SJCRH30 (cell line): ENCODE measurements at places on chromosomes 16 and 17. TPM values are rescaled to one million over a fixed set of nuclear protein-coding genes. Genes with fewer than 3 reads are reported as not detected.
A peak's percentile ranks its signal among the peaks of the same experiment; 100 is the strongest.

GRCh38 chr17:51764387-51764971 lies 394.0 kb downstream of the CA10 start:
- no peaks in the 10 kb centered on the region for H3K4me1 ChIP-seq
- H3K27me3 ChIP-seq: no peaks in the 10 kb centered on the region
- H3K4me3 ChIP-seq: no peak overlapping the region
- peak; percentile 78 for DNase-seq
- no peaks in the 10 kb centered on the region for H3K36me3 ChIP-seq

DNA sequence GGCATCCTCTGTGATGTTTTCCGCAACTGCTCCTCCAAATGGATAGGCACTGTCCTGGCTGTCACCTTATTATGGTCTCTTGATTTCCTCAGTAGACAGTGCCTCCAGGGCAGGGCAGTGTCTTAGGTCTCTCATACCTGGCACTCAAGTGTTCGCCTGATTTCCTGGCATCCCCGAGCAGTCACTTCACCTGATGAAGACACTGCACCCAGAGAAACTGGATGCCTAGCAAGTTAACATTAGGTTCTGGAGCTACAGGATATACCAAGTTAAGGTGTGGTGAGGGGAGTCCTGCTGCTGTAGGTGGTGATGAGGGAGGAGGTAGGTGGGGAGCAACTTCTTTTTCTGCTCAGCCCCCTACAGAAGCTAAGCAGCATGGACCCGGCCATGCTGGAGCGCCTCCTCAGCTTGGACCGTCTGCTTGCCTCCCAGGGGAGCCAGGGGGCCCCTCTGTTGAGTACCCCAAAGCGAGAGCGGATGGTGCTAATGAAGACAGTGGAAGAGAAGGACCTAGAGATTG lies 3.9 kb upstream of the MAZ start:
- H3K27ac ChIP-seq: no peak overlapping the region
- peaks cover 66% of the 10 kb centered on the region for H3K36me3 ChIP-seq
- H3K27me3 ChIP-seq: no peaks in the 10 kb centered on the region
- no peak overlapping the region for H3K4me3 ChIP-seq
- H3K4me1 ChIP-seq: peaks cover 20% of the 10 kb centered on the region; the same call in 1 of the 2 replicates
- DNase-seq: no peak

DNA sequence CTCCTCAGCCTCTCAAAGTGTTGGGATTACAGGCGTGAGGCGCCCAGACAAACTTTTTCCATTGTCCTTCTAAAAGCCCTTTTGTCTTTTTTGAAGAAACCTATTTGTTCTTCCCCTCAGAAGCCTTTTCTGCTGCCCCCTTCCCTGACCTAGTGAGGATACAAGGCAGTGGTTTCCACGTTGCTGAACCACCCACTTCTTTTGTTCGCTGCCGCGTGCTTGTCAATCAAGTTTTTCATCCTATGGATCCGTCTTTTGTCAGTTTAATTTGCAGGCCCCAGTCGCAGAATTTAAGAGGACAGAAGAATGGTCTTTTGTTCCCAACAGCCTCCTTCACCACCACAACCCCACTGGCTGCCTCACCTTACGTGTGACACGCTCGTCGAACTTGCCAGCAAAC lies 20.2 kb upstream of the GNG13 start:
- H3K4me1 ChIP-seq: peaks cover 12% of the 10 kb centered on the region; the same call in 1 of the 2 replicates
- no peak overlapping the region for H3K27ac ChIP-seq
- no peak for DNase-seq
- H3K36me3 ChIP-seq: no peaks in the 10 kb centered on the region
- no peak overlapping the region for H3K4me3 ChIP-seq

- no peaks in the 10 kb centered on the region for H3K36me3 ChIP-seq
- H3K4me1 ChIP-seq: peaks cover 7% of the 10 kb centered on the region
- no peak for DNase-seq
- H3K27ac ChIP-seq: no peak overlapping the region
- no peak overlapping the region for H3K4me3 ChIP-seq
These were observed 5.7 kb upstream of the MRPS23 start for GRCh38 chr17:57855391-57856035.

DNA sequence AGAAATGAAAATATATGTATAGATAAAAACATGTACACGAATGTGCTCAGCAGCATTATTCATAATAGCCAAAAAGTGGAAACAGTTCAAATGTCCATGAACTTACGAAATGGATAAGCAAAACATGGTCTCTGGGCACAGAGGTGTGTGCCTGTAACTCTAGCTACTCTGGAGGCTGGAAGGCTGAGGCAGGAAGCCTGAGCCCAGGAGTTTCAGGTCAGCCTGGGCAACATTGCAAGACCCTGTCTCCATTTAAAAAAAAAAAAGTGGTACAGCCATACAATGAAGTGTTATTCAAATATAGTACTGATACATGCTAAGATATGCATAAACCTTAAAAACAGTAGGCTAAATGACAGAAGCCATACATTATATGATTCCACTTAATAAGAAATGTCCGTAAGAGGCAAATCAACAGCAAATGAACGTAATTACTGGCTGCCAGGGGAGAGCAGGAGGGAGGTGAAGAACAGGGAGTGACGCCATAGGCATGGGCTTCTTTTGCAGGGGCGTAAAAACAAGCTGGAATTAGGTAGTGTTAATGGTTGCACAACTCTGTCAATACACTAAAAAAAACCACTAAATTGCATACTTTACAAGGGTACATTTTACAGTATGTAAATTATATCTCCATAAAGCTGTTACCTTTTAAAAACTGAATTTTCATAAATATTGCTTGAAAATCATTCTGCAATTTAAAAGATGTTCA lies 87.2 kb upstream of the PLEKHM1 start:
- H3K4me1 ChIP-seq: no peaks in the 10 kb centered on the region
- no peak overlapping the region for H3K27ac ChIP-seq
- H3K27me3 ChIP-seq: no peaks in the 10 kb centered on the region
- peaks cover 3% of the 10 kb centered on the region for H3K36me3 ChIP-seq
- DNase-seq: no peak

Gene TEDC2
- 26.0 and 30.9 TPM in 2 replicates for total RNA-seq

Gene MYH8
- 0.16 and 0.18 TPM in 2 replicates for total RNA-seq
